ENCODE measurements at places on chromosomes 12 and 14. TPM values are rescaled to one million over a fixed set of nuclear protein-coding genes. Genes with fewer than 3 reads are reported as not detected.

The PPP1R1A gene
- not detected for total RNA-seq

The SEL1L gene
- total RNA-seq = 94.5 TPM

The RAB15 gene
- 26.7 TPM for total RNA-seq

The RNASE4 gene
- 6.9 TPM for total RNA-seq

The TDRD9 gene
- 0.83 TPM for total RNA-seq

The TRPV4 gene
- total RNA-seq = 12.3 TPM

The SERPINA12 gene
- total RNA-seq = not detected

The PAX9 gene
- total RNA-seq = 0.44 TPM

The ETFBKMT gene
- 2.4 TPM for total RNA-seq

The RNASE7 gene
- total RNA-seq = not detected

DNA sequence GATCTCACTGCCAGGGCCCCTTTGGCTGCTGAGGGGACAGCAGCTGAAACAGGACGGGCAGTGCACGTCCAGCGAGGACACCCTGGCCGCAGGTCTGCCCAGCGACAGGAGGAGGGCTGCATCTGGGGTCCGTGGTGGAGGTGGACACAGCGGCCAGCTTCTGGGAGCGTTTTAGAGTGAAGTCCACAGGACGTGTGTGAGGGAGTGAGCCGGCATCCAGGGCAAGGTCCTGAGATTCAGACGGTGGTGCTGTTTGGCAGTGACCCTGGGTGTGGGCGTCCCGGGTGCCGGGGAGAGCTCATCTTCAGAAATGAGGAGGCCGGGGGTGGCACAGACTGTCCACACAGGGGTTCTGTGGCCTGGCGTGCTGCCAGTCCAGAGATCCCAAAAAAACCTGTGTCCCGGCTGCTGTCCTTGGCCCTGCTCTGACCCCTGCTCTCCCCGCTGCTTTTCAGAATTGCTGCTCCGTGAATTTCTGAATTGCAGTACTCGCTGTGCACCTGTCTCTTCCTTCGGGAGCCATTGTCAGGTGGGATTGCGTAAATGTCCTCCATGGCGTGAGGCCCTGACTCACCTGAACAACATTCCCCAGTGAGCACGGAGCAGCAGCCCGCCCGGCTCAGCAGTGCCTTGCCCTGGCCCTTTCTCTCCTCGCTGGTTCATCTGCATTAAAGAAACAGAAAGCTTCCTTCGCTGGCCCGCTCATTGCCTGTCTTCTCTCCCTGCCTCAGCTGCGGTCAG is 183.5 kb upstream of the C14orf180 start:
- H3K36me3 ChIP-seq = no peaks in the 10 kb centered on the region
- H3K27me3 ChIP-seq = no peaks in the 10 kb centered on the region
- no peak for DNase-seq
- H3K4me3 ChIP-seq = no peak overlapping the region
- no peak overlapping the region for H3K27ac ChIP-seq

DNA sequence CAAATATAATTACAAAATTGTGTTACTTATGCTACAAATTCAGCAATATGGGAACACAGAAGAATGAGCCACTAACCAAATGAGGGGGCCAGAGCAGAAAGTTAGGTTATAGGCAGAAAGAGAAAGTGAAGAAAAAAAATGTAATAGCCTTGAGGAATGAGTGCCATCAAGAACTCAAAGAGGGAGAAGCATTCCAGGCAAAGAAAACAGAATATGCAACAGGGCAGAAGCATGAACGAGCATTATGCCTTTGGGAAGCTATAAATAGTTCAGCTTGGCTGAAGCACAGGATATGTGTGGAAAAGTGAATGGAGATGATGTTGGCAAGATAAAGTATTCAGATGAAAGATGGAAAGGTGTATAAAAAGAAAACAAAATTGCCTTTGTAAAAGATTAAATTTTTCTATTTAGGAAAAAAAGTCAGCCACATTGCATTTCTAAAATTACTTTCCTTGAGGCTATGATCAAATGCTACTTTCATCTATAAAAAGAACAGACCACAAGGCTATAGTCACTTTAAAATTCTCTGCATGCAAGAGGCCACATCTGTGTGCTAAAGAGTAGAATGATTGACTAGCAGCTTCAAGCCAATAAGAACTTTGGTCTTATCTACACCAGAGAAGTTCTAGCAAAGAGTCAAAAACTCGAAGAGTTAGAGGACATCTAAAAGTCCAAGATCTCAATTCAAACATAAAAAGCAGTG is 193.6 kb upstream of the GARIN6 start:
- H3K27me3 ChIP-seq = no peaks in the 10 kb centered on the region
- no peak for DNase-seq
- no peak overlapping the region for H3K4me3 ChIP-seq
- no peak overlapping the region for H3K27ac ChIP-seq

GRCh38 chr12:23004473-23005020 is 379.6 kb downstream of the ETNK1 start:
- H3K4me3 ChIP-seq = no peak overlapping the region
- no peak for DNase-seq
- H3K4me1 ChIP-seq = no peaks in the 10 kb centered on the region
- no peaks in the 10 kb centered on the region for H3K36me3 ChIP-seq

DNA sequence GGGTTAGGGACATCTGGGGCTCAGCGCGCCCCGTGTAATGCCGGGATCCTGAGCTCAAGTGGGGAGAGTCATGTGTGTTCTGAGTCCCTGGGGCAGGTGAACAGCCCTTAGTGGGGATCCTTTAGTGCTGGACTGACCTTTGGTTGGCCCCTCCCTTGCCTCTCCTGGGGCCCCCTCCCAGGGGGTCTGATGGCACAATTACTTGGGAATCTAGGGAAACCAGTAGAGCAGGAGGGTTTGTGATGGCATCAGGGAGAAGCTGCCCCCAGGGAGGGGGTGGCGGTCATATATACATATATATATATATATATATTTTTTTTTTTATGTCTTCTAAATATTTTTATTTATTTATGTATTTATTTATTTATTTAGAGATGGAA is at the start of gene MORN3:
TSS of gene MORN3 (minus strand) at position 134 of the 380 bp plus-strand sequence. CDS start 171 bp downstream, outside the sequence.
- no peaks in the 10 kb centered on the region for H3K36me3 ChIP-seq
- H3K4me1 ChIP-seq = peaks cover 4% of the 10 kb centered on the region
- no peak for DNase-seq
- H3K27ac ChIP-seq = no peak within 1 kb of the TSS
- H3K27me3 ChIP-seq = no peaks in the 10 kb centered on the region
- H3K4me3 ChIP-seq = no peak within 1 kb of the TSS

GRCh38 chr12:51531284-51531977 is 59.6 kb upstream of the SCN8A start:
- H3K4me3 ChIP-seq = no peak overlapping the region
- no peaks in the 10 kb centered on the region for H3K4me1 ChIP-seq
- peaks cover 3% of the 10 kb centered on the region for H3K27me3 ChIP-seq
- H3K36me3 ChIP-seq = no peaks in the 10 kb centered on the region
- DNase-seq = no peak
- H3K27ac ChIP-seq = no peak overlapping the region

DNA sequence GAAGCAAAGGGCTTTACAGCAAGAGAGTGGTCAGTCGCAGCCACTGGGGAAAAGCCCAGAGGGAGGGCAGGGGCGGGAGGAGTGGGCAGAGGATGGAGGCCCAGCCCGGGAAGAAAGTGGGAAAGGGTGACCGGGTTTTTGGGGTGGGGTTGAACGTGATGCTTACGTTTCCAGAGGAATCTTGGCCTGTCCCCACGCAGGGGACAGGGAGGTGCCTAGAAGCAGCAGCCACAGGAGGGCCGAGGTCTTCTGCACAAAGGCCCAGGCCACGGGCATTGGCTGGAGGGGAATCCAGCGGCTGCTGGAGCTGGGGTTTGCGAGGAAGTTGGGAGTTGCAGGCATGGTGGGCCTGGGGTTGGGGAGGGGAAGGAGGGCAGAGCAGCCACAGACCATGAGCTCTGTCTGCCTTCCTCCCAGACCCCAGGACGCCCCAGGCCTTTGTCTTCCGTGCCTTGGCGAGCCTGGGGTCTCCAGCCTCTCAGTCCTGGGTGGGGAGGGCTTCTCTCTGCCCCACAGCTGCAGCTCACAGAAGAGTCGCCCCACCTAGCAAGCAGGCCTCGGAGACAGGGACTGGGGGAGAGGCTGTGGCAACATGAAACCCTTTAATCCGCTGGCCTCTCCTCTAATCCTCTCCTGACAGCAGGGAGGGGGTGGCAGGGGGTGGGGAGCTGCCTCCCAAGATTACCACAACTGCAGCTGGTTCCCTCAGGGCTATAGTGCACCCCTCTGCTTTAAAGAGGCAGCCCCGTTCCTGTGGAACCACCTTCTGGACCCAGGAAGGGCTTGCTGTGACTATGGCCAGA is at the start of gene CACNA2D4:
TSS of gene CACNA2D4 (minus strand) at position 572 of the 803 bp plus-strand sequence. CDS start at position 393, 179 bp downstream.
- H3K27ac ChIP-seq = no peak within 1 kb of the TSS
- H3K4me3 ChIP-seq = no peak within 1 kb of the TSS
- no peaks in the 10 kb centered on the region for H3K36me3 ChIP-seq
- peaks cover 1% of the 10 kb centered on the region for H3K27me3 ChIP-seq
- DNase-seq = no peak

DNA sequence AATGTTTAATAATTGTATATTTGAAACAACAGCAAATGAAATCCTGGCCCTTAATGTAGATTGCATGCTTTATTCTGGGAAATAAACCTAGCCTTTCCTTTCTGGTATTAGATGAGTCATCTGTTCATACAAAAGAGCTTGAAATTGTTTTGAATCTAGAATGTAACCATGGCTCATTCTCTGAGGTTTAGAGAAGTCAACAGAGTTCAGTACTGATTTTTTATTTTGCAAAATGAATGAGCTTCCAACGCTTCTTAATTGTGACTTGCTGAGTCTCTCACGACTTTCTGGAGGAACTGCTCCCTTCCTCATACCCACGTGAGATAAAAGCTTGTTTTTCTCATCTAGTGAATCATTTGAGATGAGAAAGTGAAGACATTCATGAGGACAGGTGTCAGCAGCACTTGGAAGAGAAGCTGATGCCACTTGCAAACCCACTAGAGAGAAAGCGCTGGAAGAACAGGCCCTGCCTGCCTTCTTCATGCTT is 509.6 kb downstream of the VRK1 start:
- no peaks in the 10 kb centered on the region for H3K4me1 ChIP-seq
- H3K27me3 ChIP-seq = no peaks in the 10 kb centered on the region
- no peaks in the 10 kb centered on the region for H3K36me3 ChIP-seq
- DNase-seq = no peak

DNA sequence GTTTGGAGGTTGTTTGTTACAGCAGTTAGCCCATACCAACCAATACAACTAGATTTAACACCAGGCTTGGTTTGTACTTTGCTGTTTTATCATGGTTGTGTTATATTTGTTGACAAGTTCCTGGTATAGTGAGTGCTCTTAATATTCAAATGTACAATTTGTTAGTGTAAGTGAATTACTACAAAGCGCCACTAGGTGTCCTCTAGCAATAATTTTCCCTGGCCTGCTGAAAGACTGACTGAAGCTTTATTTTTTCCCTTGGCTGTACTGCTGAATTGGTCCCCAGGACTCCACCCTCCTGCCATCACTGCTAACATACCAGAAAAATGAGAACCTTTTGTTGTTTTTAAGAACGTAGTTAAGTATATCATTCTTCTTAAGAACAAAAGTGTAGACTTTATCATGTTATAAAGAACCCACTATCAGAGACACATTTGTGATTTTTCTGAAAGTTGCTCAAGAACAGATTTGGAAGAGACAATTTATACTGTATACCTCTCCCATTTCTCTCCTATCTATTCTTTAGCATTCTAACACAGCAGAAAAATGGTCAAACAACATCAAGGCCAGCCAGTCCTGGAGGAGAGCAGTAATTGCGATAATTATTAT is 75.3 kb upstream of the FAR2 start:
- H3K4me1 ChIP-seq = no peaks in the 10 kb centered on the region
- H3K27me3 ChIP-seq = peaks cover 2% of the 10 kb centered on the region
- H3K36me3 ChIP-seq = no peaks in the 10 kb centered on the region
- H3K27ac ChIP-seq = no peak overlapping the region

DNA sequence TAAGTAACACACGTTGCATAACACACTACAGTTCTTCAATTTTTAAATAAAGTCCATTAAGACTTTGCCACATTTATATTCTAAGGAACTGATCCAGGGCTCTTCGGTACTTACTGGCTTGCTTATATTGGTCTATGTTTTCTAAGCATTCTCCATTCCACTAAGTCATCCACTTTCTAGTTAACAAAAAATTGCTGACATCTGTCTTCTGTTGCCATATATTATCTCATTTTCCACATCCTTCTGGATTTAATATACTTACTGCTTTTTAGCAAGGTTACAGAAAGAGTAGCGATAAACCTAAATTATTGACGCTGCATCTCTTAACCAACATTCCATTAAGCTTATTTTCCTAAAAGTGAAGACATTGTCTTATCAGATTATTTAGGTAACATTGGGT is 238.4 kb upstream of the LRIG3 start:
- H3K4me1 ChIP-seq = no peaks in the 10 kb centered on the region
- H3K27ac ChIP-seq = no peak overlapping the region
- no peak overlapping the region for H3K4me3 ChIP-seq

DNA sequence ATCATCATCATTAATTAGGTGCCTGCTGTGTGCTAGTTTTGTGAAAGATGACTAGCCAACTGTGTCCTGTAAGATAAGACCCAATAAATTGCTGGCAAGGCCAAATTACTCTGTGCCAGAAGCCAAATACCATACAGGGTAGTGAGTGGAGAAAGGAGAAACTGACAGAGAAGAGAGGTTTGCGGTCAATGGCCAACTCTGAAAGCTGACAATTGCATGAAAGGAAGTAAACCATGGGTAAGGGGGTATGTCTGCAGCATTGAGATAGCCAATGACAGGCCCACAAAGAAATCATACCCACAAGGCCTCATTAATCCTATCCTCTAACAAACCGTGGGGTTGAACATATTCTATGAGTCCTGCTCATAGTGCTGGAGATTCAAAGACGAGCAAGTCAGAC is 236.6 kb upstream of the CCDC196 start:
- H3K36me3 ChIP-seq = no peaks in the 10 kb centered on the region
- no peak for DNase-seq
- no peaks in the 10 kb centered on the region for H3K4me1 ChIP-seq
- no peaks in the 10 kb centered on the region for H3K27me3 ChIP-seq

DNA sequence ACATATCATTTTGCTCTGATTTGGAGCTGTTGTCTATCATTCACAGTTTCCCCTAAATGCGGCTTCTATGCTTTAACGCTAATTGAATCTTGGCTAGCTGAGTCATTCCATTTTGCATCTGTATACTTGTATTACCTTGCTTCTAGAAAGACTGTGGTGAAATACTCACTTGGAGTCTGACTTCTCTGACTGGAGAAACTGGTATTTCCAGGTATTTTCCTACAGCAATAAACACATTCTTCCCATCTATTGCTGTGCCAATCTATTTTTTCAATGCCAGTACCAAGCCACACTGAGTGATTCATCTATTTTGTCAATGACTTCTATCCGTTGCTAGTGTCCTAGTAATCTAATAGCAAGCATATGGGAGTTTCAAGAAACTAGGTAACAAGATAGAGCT is 76.0 kb upstream of the ST8SIA1 start:
- no peak overlapping the region for H3K27ac ChIP-seq
- DNase-seq = no peak
- H3K36me3 ChIP-seq = no peaks in the 10 kb centered on the region
- H3K27me3 ChIP-seq = no peaks in the 10 kb centered on the region
- no peak overlapping the region for H3K4me3 ChIP-seq
- no peaks in the 10 kb centered on the region for H3K4me1 ChIP-seq

DNA sequence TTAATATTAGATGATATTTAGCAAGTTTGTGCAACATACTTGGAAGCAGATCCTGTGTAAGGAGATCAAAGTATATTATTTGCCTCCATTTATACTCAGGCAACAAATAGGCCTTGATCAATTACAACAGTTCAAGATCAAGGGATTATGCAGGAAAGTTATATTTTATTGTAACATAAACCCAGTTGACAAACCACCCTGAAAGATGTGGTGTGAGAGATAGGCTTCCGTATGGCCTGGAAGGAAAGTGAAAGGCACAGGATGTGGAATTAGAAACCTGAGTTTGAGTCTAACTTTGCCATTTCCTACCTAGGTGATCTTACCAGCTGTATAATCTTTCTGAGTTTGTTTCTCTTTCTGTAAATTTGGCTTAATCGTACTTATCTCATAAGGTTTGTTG is 284.1 kb downstream of the BMP4 start:
- no peak overlapping the region for H3K27ac ChIP-seq
- no peak for DNase-seq
- no peaks in the 10 kb centered on the region for H3K36me3 ChIP-seq
- H3K27me3 ChIP-seq = no peaks in the 10 kb centered on the region
- H3K4me1 ChIP-seq = no peaks in the 10 kb centered on the region

Measured in endothelial cell of umbilical vein (primary cell).